CD14-positive monocyte (primary cell): ENCODE measurements at places on chromosomes 5 and 9.

GRCh38 chr9:91720751-91721705 is 229.0 kb downstream of the ROR2 start:
- peak; percentile 13 for DNase-seq

- no peak for DNase-seq
Measured at GRCh38 chr9:36137392-36138004, 965 bp downstream of the GLIPR2 start.

GRCh38 chr5:143030349-143030748 is 260.2 kb downstream of the ARHGAP26 start:
- DNase-seq: no peak

GRCh38 chr5:168879929-168880328 is 300.8 kb upstream of the PANK3 start:
- no peak for DNase-seq
